ENCODE measurements at places on chromosomes 6 and 20.

DNA sequence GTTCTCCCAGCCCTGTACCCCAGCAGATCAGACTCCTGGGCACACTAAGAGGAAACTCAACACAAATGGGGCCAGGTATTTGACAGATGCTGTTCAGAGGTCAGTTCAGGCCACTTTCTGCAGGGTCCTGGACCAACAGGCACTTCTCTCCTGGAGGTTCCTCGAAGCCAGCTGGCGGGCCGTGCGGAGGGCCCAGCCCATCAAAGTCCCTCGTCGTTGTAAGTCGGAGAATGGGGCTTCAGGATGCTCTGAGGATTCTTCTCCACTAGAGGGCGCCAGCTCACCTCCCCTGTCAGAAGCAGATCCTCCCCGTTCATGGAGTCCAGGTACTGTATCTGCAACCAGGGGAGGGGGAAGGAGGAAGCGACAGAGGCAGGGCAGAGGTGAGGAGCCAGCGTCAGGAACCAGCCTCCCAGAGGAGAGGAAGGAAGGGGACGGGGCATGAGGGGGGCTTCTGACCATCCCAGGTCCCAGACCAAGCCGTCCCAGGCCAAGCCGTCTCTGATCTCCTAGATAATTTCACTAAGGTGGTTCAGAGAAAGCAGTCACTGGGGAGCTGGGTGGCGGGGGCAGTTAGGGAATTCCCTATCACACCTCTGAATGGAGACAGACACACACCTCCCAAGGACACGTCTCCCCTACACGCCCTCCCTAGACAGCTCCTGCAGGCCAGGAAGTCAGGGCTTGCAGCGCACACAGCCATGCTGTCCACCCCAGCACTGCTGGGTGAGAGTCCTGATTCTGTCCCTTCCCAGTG is 11.7 kb upstream of the FAM83C start:
- peak; percentile 68 for DNase-seq

- DNase-seq, result no peak
Observed at GRCh38 chr6:122818866-122819265, 29.8 kb downstream of the SMPDL3A start.

DNA sequence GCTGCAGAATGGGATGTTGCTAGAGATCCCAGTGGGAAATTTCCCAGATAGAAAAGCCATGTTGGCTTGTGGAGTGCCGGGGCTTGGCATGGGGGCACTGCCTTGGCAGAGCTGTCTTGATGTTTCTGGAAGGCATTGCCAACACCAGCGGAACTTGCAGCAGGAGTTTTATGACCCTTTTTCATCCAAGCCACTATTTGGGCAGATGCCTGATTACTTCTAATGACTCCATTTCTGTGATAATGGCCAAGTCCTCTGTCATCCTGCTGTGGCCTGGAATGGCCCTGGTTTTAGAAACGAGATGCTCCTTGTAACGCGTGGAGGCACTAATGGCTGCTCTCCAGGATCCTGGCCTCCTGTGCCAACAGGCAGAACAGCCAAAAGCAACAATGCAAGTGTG is 229.0 kb downstream of the ZNF217 start:
- DNase-seq, result no peak

DNA sequence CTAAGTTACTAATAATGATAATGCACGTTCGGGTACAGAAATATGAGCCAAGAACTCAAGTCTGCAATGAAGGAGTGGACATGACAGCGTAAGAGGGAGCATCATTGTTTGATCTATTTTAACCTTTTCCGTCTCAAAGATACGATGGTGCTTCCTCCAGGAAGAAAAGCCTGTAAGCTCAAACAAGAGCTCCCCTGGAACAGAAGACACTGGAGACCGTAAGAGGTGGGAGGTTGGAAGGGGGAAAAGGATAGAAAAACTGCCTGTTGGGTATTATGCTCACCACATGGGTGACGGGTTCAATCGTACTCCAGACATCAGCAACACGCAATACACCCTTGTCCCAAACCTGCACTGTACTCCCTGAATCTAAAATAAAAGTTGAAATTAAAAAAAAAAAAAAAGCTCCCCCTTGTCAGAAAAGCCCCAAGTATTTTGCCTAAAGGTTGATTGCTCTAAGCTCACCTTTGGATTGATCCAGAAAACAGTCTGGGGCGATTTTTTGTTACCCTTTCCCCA is 180.5 kb downstream of the TRIM27 start:
- DNase-seq, result no peak
